ENCODE measurements at places on chromosomes 2 and 18.

DNA sequence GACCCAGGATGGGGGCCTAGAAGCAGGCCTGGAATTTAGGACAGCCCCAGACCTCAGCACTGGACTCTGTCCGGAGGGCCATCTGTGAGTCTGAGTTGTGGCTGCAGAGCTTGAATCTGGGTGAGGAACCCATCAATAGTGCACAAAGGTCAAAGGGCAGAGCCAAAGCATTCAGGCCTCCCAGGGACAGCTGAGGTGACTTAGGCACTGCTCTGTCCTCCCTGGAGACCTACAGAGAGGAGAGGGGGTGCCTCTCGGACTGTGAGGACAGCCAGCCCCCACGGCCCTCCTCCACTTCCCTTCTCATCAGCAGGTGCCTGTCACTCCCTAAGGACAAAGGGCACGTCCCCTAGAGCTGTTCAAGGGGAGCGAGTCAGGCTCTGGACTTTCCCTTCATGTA, 25.1 kb upstream of the PRLH start:
- no peak for DNase-seq

GRCh38 chr18:50820901-50821520, 1.2 kb upstream of the MRO start:
- no peak for DNase-seq

DNA sequence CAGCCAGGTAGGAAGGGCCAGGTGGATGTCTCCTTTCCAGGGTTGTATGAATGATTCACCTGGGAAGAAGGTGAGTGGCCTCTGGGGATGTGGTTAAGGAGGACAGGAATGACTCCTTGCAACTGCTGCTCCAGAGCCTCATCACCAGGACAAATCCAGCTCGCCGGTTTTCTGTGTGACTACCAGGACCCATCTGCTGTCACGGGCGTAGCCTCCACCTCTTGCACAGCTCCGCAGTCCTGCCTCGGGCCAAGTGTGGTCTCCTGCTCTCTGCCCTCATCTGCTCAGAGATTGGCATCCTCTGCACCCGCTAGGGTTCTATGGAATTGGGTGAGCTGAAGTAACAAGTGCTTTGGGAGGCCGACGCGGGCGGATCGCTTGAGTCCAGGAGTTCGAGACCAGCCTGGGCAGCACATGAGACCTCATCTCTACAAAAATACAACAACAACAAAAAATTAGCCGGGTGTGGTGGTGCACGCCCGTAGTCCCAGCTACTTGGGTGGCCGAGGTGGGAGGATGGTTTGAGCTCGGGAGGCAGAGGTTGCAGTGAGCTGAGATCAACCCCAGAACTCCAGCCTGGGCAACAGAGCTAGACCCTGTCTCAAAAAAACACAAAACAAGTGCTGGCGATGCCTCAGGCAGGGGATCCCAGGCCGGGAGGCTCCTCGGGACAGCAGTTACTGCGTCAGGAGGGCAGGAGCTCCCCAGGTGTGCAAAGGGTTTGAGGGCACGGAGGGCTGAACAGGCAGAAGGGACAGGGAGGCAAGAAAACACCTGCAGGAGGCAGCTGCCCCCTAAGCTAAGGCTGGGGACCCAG, 831 bp upstream of the D2HGDH start:
- no peak for DNase-seq

DNA sequence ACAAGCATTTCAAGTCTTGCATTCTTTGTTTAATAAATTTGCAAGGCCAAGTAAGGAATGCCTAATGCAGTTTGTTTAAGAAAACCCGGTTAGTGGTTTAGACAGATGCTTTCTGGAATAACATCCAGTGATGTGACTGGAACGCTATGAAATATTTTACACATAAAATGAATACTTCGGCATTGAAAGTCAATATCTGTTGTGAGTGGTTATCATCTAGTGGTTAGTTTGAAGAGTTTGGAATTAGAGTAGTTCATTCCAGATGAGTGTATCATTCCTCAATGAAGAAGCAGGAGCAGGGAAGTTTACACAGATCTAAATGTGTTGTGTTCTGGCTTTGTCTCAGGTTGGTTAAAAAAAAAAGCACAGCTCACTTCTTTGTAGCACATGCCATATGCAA, 608.0 kb upstream of the PIK3C3 start:
- no peak for DNase-seq

- no peak for DNase-seq
These were observed 4.9 kb downstream of the CYP26B1 start for GRCh38 chr2:72142570-72143440.

DNA sequence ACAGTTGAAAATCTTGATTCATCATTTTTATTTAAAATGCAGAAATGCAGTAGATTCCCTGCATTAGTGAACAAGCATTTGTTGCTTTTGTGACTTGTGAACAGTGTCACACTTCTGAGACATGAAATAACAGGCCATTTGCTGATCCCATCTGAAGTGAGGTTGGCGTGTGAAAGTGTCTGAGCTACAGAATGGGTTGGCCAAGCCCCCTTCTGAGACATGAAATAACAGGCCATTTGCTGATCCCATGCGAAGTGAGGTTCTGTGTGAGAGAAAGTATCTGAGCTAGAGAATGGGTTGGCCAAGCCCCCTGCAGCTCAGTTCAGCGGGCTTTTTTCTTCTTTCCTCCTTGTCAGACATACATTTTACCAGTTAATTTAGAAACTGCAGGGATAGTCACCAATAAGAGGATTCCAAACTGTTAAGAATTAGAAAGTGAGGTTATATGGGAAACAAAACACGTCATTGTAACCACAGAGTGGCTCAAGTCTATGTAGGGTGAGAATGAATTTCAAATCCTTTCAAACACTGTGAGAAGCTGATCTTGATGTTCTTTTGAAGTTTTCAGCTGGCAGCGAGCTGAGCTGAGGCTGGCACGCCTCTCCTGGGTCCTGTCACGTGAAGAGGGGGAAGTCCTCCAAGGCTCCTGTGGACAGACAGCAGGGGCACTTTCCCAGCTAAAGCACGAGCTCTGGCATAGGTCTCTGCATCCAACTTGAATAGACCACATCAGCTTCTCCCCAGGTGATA, 339.2 kb upstream of the SALL3 start:
- no peak for DNase-seq

- no peak for DNase-seq
These were observed 137.1 kb downstream of the LTBP1 start for GRCh38 chr2:33083699-33084387.

GRCh38 chr18:13243363-13243762, 24.8 kb downstream of the LDLRAD4 start:
- DNase-seq, result no peak

- no peak for DNase-seq
These were observed 4.8 kb downstream of the CWC22 start for GRCh38 chr2:180002198-180002770.

GRCh38 chr18:76497021-76497420, 2.0 kb upstream of the ZNF516 start:
- no peak for DNase-seq

DNA sequence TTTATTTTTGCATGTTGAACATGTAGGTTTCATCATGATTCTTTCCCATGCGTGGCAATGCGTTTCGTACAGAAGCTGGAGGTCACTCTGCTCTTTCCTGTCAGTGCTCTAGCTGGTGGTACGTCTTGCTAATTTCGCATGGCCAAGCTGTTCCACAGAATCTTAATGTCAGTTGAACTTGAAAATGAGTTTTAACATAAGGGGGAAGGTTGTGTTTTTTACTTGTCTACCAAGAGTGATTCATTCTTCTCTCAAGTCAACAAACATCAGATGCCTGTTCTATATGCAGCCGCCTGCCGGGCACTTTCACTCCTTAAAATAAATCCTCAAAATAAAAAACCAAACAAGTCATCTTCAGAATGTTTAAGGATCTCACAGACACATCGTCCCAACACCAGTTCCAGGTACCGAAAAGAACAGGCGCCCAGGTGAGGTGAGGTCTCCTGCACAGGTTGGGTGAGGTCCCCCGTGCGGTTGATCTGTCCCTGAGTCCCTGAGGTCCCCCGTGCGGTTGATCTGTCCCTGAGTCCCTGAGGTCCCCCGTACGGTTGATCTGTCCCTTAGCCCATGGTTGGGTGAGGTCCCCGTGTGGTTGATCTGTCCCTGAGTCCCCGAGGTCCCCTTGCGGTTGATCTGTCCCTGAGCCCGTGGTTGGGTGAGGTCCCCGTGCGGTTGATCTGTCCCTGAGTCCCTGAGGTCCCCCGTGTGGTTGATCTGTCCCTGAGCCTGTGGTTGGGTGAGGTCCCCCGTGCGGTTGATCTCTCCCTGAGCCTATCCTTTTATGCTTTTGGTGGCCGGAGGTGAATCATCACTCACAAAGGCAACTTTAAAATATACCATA, 57.0 kb upstream of the KCNG2 start:
- DNase-seq, result no peak

DNA sequence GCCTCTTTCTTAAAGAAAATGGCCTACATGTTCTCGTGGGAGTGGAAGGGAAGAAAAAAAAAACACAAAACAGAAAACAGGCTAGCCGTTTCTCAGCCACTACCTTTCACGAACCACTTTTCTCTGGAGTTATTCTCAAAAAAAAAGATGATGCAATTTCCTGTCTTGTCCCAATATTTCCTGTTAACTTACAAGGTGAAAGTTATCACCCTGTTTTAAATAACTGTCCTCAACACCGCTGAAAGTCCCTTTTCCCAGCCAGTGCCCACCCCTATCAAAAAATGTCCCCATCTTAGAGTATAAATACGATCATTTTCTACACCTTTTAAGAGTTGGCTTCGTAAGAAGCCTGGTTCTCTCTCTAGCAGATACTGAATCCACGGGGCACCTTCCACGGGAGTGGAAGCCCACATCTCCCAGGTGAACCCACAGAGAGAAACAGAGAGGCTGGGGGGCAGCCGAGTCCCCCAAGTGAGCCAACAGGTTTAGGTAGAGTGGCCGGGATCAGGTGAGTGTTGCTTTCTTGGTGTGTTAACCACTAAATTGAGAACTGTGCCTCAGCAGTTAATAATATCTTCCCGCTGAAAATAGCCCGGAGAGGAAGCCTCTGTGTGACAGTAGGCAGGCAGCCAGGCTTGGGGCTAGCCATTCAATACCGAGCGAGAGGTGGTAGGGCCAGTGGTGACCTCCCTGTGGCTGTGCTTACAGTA, 15.9 kb downstream of the SMAD7 start:
- no peak for DNase-seq

DNA sequence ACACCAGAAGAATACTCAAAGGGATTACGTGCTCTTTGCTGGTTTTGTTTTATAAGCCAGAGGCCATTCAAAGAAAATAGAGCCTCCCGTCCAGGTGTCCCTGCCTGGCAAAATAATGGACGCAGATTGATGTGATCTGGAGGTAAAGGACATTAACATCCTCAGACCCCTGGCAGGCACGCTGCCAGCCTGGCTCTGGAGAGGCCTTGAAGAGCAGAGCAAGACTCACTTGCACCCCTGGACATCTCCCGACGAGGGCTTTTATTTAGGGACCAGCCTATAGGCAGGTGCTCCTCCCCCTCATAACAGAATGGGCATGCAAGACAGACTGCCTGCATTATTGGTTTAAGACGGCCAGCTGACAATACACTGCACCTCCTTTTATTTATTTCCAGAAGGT, 291.3 kb downstream of the BCL11A start:
- no peak for DNase-seq

GRCh38 chr18:58639751-58640427, 11.0 kb upstream of the ALPK2 start:
- DNase-seq, result no peak

DNA sequence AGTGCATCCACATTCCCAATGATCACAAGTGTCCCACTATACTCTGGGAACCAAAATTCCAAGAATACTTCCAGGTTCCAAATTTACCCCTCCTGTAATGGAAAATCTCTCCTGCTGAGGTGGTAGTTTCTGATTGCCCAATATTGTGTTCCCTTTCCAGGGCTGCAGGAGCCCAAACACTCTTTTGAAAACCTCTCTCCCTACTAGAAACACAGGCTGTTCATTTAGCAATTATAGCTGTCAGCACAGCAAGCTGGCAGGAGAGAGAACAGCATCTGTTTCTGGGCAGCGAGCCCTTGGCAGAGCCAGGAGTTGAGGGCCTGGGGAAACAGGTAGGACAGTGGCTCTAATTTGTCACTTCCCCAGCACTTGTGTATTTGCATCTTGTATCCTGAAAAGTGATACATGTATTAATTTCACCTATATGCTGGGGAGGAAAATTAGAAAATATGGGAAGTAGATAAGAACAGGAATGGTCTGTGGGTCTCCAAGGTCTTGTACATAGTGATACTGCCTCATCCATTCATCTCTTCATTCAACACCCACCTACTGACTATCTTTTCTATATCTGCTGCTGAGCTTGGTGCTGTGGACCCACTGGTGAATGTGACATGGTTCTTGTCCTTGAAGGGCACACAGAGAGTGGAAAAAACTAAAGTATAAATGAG, 16.9 kb upstream of the PAIP2B start:
- DNase-seq, result no peak

GRCh38 chr18:49441338-49441938, 19.0 kb downstream of the DYM start:
- DNase-seq, result no peak

GRCh38 chr18:25310045-25310444, 41.9 kb downstream of the ZNF521 start:
- DNase-seq, result no peak

DNA sequence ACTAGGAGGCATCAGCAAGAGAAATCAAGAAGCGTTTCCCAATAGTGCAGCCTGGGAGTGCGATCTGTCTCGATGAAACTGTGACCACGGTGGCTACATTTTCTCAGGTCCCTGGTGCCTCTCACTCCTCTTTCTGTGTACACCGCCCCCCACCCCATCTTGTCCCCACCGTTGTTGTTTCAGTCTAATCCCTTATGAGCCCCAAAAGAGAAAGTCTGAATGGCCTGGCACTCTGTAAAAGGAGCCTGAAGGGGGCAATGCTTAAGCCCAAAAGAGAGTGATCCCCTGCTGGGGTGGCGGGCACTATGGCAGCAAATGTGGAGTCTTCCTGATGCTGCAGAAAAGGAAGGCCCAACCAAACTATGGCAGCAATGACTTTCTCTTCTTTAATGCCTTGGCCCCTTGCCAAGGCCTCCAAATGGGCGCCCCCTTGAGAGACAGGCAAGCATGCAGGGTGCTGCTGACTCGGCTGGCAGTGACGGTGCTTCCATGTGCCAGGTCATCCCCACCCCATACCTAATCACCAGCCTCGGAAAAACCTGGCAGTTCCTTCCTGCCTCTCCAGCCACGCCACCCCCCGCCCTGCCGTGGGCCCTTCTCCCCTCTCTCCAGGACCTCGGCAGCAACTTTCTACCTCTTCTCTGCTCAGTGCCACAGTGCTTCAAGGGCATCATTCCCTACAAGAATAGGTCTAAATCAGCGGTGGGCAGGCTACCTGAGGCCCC, 123.0 kb downstream of the CYP26B1 start:
- DNase-seq, result no peak

GRCh38 chr2:9215680-9216079, 9.1 kb downstream of the ASAP2 start:
- DNase-seq, result no peak

Data from stimulated activated CD4-positive, alpha-beta T cell treated with anti-CD3 and anti-CD28 coated beads, Interleukin-2, amount 100 ng/mL, for 4 hours (primary cell).